ENCODE measurements at places on chromosomes 2 and 18.

DNA sequence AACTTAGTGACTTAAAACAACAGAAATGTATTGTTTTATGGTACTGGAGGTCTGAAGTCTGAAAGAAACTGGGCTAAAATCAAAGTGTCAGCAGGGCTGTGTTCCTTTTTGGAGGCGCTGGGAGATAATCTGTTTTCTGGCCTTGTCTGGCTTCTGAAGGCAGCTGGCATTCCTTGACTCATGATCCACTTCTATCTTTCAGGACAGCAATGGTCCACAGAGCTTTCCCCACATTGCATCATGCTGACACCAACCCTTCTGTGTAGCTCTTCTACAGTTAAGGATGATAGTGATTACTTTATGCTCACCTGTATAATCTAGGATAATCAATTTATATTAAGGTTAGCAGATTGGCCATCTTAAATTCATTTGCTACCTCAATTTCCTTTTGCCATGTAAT, 392.1 kb downstream of the TDRD15 start:
- no peak for DNase-seq

DNA sequence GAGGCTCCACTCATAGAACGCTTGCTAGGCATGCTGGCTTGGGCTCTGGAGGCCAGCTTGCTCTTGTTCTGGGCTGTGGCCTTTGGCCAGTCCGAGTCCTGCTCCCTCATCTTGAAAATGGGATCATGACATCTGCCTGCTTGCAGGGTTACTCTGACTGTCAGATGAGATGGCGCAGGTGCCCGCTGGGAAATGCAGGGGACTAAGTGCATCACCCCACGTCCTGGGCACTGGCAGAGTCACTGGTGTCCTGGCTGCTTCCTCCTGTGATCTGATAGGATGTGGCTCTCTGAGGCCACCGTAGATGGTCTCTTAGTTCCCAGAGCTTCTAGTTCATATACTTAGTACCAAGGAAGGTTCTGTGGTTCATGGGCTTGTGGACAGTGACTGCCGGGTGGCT, 18.5 kb downstream of the LDLRAD4 start:
- no peak for DNase-seq

GRCh38 chr2:215556979-215557378, 121.1 kb upstream of the FN1 start:
- no peak for DNase-seq

DNA sequence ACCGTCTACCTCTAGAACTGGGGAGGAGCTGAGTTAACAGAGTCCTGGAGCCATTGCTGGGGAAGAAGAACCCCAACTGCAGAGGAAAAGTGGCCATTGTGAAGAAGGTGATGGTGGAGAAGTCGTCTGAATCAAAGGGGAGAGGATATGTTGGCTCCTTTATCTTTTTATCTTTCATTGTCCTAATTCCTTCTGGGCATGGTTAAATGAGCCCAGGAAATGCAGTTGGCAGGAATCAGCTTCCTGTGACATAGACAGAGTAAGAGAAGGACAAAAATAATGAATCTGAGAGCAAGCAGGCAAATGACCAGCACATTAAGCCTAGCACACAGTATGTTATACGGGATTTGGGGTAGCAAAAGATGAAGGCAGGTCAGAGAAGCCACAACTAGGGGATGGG, 16.0 kb upstream of the ACTR3 start:
- no peak for DNase-seq

Data from SIG-M5 (cell line).